ENCODE measurements at places on chromosomes 1 and 21. TPM values are rescaled to one million over a fixed set of nuclear protein-coding genes. Genes with fewer than 3 reads are reported as not detected.

- peaks cover 2% of the 10 kb centered on the region for H3K27me3 ChIP-seq
- no peaks in the 10 kb centered on the region for H3K4me1 ChIP-seq
- H3K36me3 ChIP-seq = peaks cover 4% of the 10 kb centered on the region
Observed at GRCh38 chr1:231938211-231938610, 311.6 kb downstream of the DISC1 start.

GRCh38 chr1:161408429-161409052 is 40.9 kb upstream of the CFAP126 start:
- H3K4me3 ChIP-seq = no peak overlapping the region
- H3K27ac ChIP-seq = no peak overlapping the region
- DNase-seq = no peak
- peaks cover 5% of the 10 kb centered on the region for H3K27me3 ChIP-seq

- H3K27me3 ChIP-seq = peaks cover 41% of the 10 kb centered on the region
- H3K4me1 ChIP-seq = peaks cover 19% of the 10 kb centered on the region
- DNase-seq = no peak
- H3K27ac ChIP-seq = no peak overlapping the region
- no peak overlapping the region for H3K4me3 ChIP-seq
- no peaks in the 10 kb centered on the region for H3K36me3 ChIP-seq
Observed at GRCh38 chr1:111399792-111400610, 27.5 kb downstream of the OVGP1 start.

- DNase-seq = no peak
- no peaks in the 10 kb centered on the region for H3K4me1 ChIP-seq
- no peaks in the 10 kb centered on the region for H3K27me3 ChIP-seq
- H3K27ac ChIP-seq = no peak overlapping the region
- H3K36me3 ChIP-seq = no peaks in the 10 kb centered on the region
- no peak overlapping the region for H3K4me3 ChIP-seq
Observed at GRCh38 chr1:30044656-30045144, 678.7 kb downstream of the MATN1 start.

C1QA gene
- not detected for total RNA-seq

NCF2 gene
- total RNA-seq = 5.9 TPM

DNA sequence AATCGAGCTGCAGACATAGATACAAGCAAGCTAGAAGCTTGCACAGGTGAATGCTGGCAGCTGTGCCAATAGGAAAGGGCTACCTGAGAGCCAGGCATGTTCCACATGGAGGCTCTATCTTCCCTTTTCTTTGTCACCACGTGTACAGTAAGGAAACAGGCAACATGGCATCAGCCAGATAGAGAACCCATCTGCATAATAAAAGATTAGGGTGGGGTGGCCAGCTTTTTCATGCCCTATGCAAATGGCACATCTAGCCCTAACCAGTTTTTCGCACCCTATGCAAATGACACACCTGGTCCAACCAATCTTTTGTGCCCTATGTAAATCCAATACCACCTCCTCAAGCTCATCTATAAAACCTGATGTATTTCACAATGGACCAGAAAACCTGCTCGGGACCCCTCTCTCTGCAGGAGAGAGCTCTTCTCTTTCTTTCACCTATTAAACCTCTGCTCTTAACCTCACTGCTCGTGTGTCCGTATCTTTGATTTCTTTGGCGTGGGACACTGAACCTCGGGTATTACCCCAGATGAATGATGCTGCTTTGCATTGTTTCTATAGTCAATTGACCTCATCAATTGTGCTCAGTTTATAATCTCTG is 93.9 kb downstream of the SLC30A10 start:
- DNase-seq = no peak
- H3K4me3 ChIP-seq = no peak overlapping the region
- no peaks in the 10 kb centered on the region for H3K4me1 ChIP-seq
- H3K27ac ChIP-seq = no peak overlapping the region
- no peaks in the 10 kb centered on the region for H3K27me3 ChIP-seq
- no peaks in the 10 kb centered on the region for H3K36me3 ChIP-seq

ABL2 gene
- total RNA-seq = 11.4 TPM

GRCh38 chr1:230392536-230392909 is 33.6 kb downstream of the PGBD5 start:
- H3K27ac ChIP-seq = no peak overlapping the region
- H3K4me3 ChIP-seq = no peak overlapping the region
- DNase-seq = no peak
- peaks cover 3% of the 10 kb centered on the region for H3K27me3 ChIP-seq

DNA sequence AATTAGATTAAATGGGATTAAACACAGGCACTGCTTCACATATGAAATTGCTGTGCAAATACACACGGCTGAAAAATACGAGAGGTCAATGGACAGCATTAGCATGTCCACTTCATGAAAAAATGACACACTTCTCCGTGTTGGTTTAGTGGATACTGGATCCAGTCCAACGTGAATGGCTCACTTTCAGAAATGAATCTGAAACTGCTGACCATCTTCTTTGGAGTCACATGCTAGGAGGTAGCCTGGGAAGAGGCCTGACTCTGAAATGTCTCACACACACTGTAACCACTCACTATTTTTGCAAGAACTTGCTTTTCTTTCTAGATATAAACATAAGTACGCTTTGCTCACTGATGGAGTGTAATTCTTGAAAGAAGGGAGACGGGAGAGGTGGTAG is 127.3 kb downstream of the HLCS start:
- H3K36me3 ChIP-seq = no peaks in the 10 kb centered on the region
- DNase-seq = no peak
- H3K4me1 ChIP-seq = no peaks in the 10 kb centered on the region
- H3K4me3 ChIP-seq = no peak overlapping the region
- H3K27me3 ChIP-seq = peaks cover 2% of the 10 kb centered on the region

GRCh38 chr1:214547747-214548146 is 3.7 kb downstream of the PTPN14 start:
- H3K4me3 ChIP-seq = no peak overlapping the region
- peaks cover 9% of the 10 kb centered on the region for H3K4me1 ChIP-seq
- H3K27me3 ChIP-seq = peaks cover 37% of the 10 kb centered on the region
- no peak for DNase-seq
- no peaks in the 10 kb centered on the region for H3K36me3 ChIP-seq

DNA sequence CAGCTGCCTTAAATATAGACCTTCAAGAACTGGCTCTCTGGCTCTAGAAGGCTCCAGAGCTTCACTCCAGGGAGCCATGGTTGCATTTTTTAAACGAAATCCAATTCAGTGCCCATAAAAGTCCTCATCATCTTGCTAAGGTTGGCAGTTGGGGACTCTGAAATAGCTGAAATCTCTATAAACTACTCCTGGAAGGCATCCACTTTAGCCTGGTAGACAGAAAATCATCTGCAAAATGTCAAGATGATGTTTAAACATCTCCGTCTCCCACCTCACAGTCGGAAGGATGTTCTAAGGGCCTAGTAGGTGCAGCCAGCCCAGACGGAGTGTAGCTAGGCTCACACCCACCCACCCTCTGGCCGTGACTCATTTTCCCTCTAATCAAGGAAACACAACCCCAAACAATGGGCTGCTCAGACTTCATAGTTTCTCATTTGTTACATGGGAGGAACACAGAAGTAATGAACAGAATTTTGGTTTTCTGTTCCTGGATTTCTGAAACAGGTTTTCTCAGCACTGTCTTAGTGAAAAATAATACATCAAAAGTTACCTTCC is 235.4 kb upstream of the KAZN start:
- H3K4me3 ChIP-seq = no peak overlapping the region
- DNase-seq = no peak
- H3K27ac ChIP-seq = no peak overlapping the region
- H3K27me3 ChIP-seq = no peaks in the 10 kb centered on the region
